Skin of body (tissue), 3 donors: ENCODE measurements at places on chromosomes 16 and 17. TPM values are rescaled to one million over a fixed set of nuclear protein-coding genes. Genes with fewer than 3 reads are reported as not detected.

DNA sequence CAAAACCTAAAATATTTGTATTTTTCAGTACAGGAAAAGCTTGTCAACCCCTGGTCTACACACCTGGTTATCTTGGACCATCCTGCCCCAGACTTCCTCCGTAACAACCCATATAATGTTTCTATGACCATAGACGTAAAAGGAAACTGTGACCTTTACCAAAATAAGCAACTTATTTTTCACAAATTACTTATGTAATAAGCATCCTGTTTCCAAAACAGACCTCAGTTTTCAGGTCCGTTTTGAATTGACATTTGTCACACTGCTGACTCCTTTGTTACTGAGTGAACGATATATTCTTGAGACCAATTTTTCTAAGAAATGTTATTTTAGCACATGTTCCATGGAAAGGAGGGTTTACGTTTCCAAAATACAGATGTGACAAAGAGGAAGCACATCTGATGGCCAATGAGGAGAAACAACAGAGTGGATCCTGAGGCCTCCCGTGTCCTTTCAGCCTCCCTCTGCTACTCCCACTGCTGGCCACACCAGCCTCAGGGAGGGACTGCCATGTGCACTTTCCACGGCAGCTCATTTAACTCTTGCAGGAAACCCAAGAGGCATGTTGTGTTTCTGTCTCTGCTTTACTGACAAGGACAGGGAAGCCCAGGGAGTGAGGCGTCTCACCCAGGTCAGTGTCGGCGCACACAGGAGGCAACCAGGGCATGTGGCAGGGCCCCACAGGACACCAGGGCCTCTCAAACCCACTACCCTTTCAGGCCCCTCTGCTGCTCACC lies 20.1 kb upstream of the ALDH3A1 start:
- DNase-seq: no peak

DNA sequence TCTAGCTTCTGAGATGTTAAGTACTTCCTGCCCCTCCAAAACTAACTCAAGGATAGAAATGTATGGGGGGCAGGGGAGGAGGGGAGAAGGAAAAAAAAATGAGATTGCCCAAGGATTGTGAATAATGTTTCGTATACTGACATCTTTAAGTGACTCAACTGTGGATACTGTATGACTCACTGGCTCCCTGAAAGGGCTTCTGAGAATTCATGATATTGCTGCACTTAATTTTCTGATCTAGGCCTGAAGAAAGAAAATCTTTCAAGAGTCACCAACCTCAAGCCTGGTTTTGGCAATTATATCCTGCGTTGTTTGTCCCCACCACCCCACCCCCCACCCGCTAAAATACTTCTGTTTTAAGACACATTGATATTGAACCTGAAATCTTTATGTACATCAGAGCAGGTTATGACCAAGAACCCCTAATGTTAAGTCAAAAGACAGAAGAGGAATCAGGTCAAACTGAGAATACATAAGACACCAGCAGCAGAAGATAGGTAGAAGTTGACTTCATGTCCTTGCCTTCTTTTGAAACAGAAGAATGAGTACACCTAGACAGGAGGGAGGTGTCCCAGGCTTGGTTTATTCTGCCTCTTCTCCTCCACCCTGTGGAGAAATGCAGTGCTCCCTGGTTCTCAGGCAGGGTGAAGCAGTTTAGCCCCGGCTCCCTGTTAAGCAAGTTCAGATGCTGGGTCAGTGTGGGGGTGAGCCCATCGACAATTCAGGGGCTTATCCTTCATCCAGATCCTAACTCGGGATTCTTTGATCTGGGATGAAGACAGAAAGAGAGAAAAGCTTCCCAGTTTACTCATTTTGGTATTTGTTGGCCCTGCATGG lies 3.3 kb upstream of the FBXL20 start:
- DNase-seq: no peak

GRCh38 chr17:50052241-50052796 lies 3.6 kb upstream of the ITGA3 start:
- no peak for DNase-seq

Gene KRT9
- 0.79 TPM for total RNA-seq

DNA sequence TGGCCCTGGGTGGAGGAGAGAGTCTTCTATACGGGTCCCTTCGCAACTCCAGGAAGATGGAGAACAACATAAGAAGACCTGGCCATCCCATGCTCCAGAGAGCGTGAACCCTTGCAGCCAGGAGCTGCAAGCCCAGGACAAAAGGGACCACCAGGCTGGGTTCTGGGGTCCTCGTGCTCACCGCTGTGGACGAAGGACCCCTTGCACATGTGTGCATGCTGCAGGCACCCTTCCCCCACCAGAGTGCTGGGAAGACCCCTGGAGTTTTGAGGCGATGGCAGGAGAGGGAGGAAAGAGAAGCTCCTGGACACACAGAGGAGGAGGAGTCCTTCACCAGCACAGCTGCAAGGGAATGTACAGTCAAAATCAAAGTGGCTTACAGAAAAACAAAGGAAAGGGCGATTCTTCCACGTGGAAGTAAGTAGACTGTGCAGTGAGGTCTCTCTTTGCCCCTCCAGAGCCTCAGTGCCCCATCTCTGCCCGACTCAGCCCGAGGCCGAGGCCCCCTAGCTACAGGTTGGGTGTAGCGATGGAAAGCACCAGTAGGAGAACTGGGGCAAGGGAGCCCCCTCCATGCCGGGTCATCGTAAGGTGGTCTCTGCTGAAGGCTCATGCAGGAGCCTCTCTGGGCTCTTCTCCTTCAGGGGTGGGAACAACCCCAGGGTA lies 51.3 kb downstream of the PIMREG start:
- DNase-seq: no peak

- no peak for DNase-seq
Observed at GRCh38 chr17:48970865-48971687, 2.7 kb upstream of the GIP start.

Gene NPIPB4
- total RNA-seq: 77.1 TPM

DNA sequence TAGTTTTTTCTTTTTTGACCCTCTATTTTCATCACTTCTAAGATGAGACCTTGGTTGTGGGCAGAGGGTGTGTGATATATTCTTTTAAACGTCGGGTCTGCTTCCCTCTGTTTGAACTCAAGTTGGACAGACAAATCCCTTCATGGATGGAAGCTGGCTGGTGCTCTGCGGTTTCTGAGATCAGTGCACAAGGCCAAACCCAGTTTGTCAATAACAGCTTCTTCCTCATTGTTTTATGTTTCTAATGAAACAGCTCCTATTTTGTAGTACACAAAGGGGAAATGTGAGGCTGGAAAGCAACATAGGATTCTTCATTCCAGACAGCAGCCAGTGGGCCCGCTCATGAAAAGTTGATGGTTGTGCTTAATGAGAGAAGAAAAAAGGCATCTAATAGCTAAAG lies 159.6 kb downstream of the PRKCA start:
- no peak for DNase-seq

DNA sequence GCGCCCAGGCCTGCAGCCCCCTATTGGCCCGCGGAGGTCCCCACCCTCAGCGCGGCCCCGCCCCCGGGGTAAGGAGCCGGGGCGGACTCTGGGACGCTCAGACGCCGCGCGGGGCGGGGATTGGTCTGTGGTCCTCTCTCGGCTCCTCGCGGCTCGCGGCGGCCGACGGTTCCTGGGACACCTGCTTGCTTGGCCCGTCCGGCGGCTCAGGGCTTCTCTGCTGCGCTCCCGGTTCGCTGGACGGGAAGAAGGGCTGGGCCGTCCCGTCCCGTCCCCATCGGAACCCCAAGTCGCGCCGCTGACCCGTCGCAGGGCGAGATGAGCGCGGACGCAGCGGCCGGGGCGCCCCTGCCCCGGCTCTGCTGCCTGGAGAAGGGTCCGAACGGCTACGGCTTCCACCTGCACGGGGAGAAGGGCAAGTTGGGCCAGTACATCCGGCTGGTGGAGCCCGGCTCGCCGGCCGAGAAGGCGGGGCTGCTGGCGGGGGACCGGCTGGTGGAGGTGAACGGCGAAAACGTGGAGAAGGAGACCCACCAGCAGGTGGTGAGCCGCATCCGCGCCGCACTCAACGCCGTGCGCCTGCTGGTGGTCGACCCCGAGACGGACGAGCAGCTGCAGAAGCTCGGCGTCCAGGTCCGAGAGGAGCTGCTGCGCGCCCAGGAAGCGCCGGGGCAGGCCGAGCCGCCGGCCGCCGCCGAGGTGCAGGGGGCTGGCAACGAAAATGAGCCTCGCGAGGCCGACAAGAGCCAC lies at the start of gene NHERF1:
Gene NHERF1 (plus strand): TSS at position 100 of the 750 bp plus-strand sequence. CDS start 219 bp downstream, at position 319.
- DNase-seq: peak; percentile 54

Gene DOC2A
- 1.5 TPM for total RNA-seq

DNA sequence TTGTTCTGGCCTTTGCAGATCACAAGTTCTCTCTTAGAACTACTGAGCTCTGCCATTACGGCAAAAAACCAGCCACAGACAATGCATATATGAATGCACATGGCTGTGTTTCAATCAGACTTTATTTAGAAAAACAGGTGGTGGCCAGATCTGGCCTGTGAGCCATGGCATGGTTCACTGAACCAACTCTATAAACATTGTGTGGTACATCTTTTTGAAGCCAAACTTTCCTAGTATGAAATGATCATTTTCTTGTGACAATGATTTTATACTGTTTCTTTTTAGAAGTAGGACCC lies 65.9 kb upstream of the AMZ2 start:
- DNase-seq: no peak

DNA sequence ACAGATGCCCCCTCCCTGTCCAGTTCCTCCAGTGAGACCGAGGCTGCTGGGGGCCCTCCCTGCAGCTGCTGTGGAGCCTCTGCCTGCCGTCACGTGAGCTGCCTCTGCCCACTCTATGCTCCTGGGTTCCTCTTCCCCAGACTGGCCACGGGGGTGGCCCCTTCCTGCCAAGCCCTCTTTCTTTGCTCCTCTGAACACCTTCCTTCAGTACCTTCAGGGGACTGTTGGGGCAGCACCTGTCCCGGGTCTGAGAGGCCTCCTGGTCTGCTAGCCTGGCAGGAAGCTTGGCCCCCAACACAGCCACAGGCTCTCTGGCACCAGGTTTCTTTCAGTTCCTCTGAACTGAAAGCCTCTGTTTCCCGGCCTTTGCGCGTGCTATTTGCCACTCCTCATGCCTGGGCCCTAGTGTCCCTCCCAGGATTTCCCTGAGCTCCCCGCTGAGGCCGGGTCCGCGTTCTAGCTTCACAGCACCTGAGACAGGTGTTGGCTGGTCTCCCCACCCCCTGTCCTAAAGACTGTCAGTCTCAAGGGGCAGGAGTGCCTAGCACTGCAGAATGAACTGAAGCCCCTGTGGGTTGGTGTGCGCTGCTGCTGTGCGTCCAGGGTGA lies 6.6 kb upstream of the ATP6V0C start:
- no peak for DNase-seq

Gene XYLT1
- total RNA-seq: 14.7 TPM

GRCh38 chr16:85839681-85840240 lies 40.3 kb downstream of the COX4I1 start:
- no peak for DNase-seq

- DNase-seq: peak; percentile 66
Observed at GRCh38 chr17:68054296-68054900, 18.9 kb downstream of the KPNA2 start.

GRCh38 chr16:22195695-22196558 lies 10.2 kb upstream of the EEF2K start:
- DNase-seq: peak; percentile 91

DNA sequence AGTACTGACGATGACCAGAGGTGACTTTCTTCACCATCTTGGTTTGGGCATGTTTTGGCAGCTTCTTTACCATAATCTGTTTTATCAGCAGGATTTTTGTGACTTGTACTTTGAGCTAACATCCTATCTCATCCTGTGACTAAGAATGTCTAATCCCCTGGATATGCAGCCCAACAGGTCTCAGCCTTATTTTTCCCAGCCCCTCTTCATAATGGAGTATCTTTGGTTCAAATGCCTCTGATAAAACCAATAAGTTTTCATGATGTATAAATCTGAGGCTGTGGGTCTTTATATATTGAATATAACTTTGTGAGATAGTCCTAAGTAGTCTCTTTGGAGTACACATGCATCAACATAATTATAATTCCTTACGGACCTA lies 186.9 kb upstream of the WSB1 start:
- DNase-seq: no peak

DNA sequence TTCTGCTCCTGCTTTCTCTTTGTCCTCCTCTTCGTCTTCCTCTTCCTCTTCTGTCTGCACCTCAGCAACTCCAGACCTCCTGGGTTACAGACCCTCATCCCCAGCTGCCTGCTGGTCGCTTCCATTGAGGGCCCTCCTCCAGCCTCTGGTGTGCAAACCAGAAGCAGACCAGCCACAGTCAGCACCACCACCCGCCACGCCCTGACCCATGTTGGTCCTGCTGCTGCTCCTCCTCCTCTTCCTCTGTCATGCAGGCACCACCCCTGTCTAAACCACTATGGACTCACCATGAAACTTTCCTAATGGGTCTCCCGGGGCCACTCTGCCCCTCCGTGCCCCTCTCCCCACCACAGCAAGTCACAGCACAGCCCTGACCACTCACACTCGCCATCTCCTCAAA lies 11.4 kb upstream of the OGFOD3 start:
- DNase-seq: no peak

Gene SLC16A3
- 16.3 TPM for total RNA-seq

DNA sequence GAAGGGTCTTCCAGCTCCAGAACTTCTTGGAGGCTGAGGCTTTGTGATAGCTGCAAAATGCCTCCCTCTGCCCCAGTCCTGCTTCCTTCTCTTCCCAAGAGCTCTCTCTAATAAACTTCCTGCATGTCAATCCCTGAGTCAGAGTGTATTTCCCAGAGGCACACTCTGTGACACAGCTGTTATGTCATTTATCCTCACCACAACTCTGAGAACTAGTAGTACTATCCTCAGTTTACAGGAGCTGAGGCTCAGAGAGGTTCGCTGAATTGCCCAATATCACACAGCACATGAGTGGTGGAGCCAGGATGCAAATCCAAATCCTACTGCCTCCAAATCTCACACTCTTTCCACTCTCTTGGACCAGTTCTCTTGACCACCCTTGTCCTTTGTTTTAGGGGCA lies 20.0 kb downstream of the UNC45B start:
- DNase-seq: no peak

GRCh38 chr16:30187556-30187865 lies 4.1 kb downstream of the CORO1A start:
- DNase-seq: no peak

Gene PRR11
- 4.0 TPM for total RNA-seq

GRCh38 chr16:35298460-35299243 lies 1839.2 kb downstream of the TP53TG3F start:
- no peak for DNase-seq

DNA sequence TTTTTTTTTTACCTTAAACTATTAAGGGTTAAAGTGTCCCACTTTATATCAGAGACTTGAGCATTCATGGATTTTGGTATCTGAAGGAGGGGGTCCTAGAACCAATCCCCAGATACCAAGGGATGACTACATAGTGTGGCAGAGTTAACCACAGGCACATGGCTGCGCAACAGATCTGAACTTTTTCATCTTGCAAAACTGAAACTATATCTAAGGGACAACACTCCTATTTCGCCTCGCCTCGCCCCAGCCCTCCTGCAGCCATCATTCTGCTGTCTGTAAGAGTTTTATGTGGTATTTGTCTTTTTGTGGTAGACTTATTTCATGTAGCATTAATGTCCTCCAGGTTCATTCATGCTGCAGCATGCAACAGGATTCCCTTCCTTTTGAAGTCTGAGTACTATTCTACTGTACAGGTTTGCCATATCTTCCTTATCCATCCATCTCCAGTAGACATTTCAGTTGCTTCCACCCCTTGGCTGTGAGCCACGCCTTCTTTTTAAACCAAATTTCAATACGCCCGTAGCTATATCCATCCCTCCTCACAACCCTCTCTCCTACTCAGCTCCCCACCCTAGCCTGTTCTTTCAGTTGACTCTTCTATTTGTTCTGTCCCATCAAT lies 53.2 kb downstream of the AMFR start:
- DNase-seq: no peak
